ENCODE measurements at places on chromosomes 1 and 21. TPM values are rescaled to one million over a fixed set of nuclear protein-coding genes. Genes with fewer than 3 reads are reported as not detected.

DNA sequence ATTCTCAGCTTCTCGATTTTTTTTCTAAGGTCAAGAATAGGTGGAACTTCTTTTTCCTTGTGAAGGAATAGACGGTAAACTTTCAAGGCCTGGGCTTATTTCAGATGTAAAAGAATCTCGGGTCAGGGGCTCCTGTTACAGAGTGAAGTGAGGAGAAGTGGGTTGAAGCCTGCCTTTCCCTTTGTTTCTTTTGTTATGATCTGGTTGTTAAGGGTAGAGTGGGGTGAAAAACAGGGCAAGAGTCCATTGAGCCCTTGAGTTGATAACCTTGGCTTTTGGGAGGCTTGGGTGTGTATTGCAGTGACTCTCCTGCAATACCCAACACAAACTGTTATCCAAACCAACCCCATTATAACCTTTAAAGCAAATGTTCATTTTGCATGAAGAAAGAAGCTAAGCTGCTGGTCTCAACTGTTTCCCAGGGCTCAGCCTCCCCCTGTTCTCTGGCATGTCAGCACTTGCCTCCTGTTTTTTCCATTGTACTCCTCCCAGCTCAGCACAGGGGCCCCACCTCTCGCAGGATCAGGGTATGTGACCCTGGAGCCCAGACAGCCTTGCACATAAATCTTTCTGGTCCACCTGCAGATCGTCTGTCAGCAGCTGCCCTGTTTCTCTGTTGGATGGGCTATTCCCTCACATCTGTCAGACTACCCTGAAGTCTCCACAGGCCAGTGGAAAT, 102.4 kb downstream of the CACHD1 start:
- H3K4me3 ChIP-seq: no peak overlapping the region
- no peaks in the 10 kb centered on the region for H3K4me1 ChIP-seq
- DNase-seq: no peak
- no peaks in the 10 kb centered on the region for H3K36me3 ChIP-seq
- H3K27ac ChIP-seq: no peak overlapping the region

LRRC42 gene
- total RNA-seq: 12.9 TPM

DNA sequence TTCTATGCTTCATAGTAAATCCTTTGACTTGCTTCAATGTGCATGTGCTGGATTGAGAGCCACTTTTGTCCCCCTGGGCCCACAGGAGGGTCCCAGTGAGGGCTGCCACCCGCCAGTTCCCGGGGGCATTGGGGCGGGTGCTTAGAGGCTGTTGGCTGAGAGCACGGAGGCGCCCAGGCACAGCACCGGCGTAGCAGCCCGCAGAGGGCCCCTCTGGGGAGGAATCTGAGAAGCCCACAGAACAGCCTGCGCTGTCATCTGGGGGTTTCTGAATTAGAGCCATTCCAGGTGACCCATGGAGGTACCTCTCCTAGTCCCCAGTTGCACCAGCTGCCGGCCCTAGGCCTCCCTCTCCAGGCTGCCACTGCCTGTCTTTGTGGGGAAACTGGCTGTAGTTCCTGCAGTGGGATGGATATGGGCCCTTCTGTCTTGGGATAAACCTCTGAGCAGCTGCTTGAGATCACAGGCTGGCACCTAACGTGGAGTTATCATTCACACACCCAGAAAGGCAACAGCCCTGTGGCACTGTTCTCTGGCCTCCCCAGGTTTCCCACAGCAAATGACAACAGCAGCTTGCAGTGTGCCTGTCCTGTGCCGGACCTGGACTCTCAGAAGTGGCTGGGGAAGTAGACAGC, 39.5 kb downstream of the TMEM51 start:
- DNase-seq: no peak
- no peaks in the 10 kb centered on the region for H3K27me3 ChIP-seq
- no peak overlapping the region for H3K4me3 ChIP-seq
- peaks cover 19% of the 10 kb centered on the region for H3K4me1 ChIP-seq
- no peaks in the 10 kb centered on the region for H3K36me3 ChIP-seq

DNA sequence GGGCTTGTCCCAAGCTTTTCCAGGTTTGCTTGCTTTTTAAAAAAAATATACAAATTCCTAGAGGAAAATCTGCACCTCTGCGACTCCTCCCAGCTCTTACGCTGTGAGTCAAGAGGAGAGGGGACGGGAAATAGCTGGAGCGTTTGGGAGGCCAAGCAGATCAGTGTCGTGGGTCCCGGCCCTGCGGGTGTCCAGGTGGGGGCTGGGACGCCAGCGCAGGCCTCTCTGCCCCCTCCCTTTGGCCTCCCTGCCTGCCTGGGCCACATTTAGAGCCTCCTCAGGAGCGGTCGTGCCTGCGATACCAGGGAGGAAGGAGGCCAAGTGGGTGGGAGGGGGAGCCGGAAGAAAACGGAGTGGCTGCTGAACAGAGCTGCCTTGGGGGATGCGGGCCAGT, 9.0 kb downstream of the WNT4 start:
- no peaks in the 10 kb centered on the region for H3K4me1 ChIP-seq
- no peak for DNase-seq
- H3K27me3 ChIP-seq: peaks cover 71% of the 10 kb centered on the region
- no peaks in the 10 kb centered on the region for H3K36me3 ChIP-seq
- no peak overlapping the region for H3K27ac ChIP-seq

DNA sequence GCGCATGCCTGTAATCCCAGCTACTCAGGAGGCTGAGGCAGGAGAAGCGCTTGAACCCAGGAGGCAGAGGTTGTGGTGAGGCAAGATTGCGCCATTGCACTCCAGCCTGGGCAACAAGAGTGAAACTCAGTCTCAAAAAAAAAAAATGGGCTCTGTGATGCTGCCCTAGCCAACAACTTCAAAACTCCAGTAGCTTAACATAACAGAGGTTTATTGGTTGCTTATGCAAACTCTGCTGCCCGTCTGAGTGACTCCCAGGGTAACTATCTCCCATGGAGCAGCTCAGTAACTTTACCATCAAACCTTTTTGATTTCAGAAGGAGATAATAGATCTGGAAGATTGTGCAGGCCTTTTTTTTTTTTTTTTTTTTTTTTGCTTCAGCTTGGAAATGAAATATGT, 18.9 kb upstream of the ITLN2 start:
- peaks cover 51% of the 10 kb centered on the region for H3K27me3 ChIP-seq
- H3K4me1 ChIP-seq: no peaks in the 10 kb centered on the region
- DNase-seq: no peak
- H3K36me3 ChIP-seq: no peaks in the 10 kb centered on the region

DNA sequence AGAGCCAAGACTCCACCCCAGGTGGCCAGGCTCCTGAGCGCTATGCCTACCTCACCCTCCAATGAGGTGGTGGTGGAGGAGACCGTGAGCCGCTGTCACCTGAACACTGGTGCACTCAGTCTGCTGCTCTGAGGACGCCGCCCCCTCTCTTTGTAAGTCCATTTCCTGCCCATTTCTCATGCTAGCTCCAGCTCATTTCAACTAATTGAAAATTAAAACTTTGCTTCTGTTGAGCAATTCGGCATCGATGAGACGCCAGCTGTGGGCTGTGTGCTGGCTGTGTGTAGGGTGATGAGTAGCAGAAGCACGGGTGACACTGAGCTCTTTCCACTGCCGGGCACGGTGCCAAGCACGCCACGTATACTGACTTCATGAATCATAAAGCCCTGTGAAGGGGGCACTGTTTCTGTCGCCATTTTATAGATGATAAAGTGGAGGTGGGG, 11.2 kb downstream of the TNFRSF1B start:
- H3K4me3 ChIP-seq: peak overlapping the region; percentile 2
- H3K27me3 ChIP-seq: peaks cover 14% of the 10 kb centered on the region

DNA sequence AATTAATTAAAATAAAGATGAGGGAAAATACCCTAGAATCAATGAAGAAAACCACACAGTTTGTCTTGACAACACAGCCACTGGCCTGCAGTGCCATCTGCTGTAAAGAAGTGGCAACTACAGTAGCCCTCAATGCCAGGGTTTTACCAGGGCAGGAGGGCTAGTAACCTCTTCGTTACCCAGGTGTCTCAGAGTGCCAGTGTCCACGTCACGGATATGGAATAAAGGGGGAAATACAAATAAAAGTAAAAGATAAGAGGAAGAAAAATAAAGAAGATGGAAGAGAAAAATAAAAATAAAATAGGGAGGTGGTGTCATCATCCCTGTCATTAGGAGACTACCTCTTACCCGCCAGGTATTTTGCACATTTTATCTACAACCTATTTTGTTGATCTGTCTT, 14.2 kb upstream of the SLC44A3 start:
- H3K4me3 ChIP-seq: no peak overlapping the region
- H3K27me3 ChIP-seq: no peaks in the 10 kb centered on the region
- H3K36me3 ChIP-seq: no peaks in the 10 kb centered on the region
- H3K4me1 ChIP-seq: peaks cover 40% of the 10 kb centered on the region

- no peak for DNase-seq
- no peaks in the 10 kb centered on the region for H3K4me1 ChIP-seq
- H3K36me3 ChIP-seq: no peaks in the 10 kb centered on the region
- no peak overlapping the region for H3K27ac ChIP-seq
- no peak overlapping the region for H3K4me3 ChIP-seq
Observed at GRCh38 chr1:78547081-78547480, 56.3 kb downstream of the PTGFR start.

Measured in left ventricle myocardium inferior (tissue), 1 donor.